ENCODE measurements at places on chromosomes 7 and 10.

DNA sequence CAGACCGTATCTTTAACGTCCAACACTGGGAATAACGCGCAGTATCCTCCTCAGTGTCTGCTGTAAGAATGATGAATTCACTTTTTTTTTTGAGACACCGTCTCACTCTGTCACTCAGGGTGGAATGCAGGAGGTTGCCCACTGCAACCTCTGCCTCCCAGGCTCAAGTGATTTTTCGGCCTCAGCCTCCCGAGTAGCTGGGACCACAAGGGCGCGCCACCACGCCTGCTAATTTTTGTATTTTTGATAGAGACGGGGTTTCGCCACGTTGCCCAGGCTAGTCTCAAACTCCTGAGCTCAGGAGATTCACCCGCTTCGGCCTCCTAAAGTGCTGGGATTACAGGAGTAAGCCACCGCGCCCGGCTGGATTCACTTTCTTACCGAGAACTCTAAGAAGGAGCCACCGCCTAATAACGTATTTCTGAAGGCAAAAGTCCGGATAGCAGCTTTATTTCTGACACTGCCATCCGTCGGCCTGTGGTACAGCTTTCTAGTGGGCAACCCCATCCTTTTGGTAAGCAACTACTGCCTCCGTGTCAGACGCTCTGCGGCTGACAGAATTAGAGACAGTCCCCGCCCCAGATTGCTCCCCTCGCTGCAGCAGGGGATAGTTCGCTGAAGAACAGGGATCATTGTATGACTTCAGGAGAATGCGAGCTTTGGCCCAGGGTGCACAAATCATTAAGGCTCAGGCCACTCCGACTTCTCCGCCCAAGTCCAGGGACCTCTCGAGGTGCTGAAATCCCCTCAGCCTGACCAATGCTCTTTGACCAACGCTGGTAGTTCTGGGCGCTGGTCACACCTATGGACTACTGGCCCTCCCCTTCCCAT is 662 bp downstream of the POLR3A start:
- DNase-seq, result no peak

- no peak for DNase-seq
Measured at GRCh38 chr10:132504501-132505272, 32.9 kb upstream of the INPP5A start.

DNA sequence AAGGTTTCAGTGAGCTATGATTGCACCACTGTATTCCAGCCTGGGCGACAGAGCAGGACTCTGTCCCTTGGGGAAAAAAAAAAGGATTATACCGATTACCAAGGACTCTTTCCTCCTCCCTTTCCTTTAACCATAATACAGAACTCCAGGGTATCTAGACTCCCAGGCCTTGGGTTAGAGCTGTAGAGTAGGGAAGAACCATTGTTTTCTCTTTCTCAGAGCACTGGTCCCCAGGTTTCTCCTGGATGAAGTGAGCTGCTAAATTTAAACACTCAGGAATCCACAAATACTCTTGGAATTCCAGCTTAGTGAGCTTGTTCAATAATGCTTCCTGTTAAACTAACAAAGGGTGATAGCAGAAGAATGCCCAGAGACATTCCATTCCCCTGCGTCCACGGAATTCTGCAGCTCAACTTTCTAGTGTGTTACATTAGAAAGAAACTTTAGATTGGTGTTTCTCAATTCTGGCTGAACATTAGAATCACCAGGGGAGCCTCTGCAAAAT is 14.6 kb upstream of the RPEL1 start:
- DNase-seq, result no peak

- no peak for DNase-seq
Measured at GRCh38 chr7:132193898-132194297, 382.4 kb downstream of the PLXNA4 start.

DNA sequence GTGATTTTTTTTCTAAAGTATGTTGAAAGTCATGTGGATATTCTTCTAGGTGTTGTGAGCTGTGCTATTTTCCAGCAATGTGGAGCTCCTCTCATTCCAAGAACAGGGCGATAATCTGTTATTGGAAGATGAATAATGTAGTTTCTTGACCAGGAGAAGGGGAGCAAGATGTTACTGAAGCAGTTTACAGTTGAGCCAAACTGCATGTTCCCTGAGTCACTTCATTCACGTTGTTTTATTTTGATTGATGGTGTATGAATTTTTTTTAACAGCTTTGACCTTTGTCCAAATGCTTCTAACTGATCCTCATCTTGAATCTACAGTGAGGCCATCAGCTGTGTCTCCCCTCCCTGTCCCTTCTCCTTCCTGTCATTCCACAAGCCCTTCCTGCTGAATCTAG is 277.1 kb upstream of the KLF6 start:
- no peak for DNase-seq

DNA sequence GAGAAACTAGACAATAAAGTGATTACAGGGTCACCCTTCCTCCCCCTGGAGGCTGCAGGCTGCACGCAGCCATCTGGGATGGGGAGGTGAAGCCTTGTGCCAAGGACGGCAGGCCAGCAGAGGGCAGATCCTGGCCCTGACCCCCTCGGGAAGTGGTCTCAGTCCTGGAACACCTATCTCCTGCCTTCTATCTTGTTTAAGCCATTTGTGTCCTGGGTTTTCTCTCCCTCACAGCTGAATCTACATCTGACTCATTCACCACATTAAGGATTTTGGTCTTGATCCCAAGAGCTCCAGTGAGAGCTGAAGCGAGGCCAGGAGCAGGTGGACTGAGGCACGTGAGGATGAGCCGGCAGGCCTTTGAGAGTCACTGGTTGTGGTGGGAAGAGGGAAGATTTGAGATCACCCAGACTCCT is 16.4 kb upstream of the PARP12 start:
- DNase-seq, result no peak

GRCh38 chr7:43735802-43736603 is 6.7 kb upstream of the COA1 start:
- no peak for DNase-seq

DNA sequence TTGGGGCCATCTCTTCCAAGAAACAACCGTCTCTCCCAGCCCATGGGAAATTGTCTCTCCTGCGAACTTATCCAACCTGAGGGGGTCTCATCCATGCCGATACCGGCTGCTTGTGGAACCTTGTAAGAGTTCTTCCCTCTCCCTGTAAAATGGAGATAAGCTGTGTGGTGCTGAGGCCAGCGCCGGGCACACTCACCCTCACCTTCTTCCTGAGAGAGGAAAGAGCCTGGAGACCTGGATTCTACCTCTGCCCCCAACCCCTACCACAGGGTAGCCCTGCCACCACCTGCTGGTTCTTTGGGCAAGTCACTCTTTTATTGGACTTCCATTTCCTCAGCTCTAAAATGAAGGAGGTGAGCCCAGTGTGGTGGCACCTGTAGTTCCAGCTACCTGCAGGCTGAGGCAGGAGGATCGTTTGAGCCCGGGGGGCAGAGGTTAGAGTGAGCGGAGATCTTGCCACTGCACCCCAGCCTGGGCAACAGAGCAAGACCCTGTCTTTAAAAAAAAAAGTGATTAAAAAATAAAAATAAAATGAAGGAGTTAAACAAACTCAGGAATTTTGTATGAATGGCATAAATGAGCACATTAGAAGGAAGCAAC is 38.4 kb upstream of the PSAP start:
- DNase-seq, result no peak

DNA sequence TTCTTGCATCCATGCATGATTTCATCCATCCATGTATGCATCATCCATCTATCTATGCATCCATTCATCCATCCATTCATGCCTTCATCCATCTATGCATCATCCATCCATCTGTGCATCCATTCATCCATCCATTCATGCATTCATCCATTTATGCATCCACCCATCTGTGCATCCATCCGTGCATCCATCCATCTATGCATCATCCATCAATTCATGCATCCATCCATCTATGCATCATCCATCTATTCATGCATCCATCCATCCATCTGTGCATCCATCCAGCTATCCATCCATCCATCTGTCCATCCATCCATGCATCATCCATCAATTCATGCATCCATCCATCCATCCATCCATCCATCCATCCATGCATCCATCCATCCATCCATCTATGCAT is 131.3 kb downstream of the DYNC2I1 start:
- DNase-seq, result no peak

GRCh38 chr7:156174428-156174827 is 362.2 kb upstream of the SHH start:
- no peak for DNase-seq

- no peak for DNase-seq
Measured at GRCh38 chr7:129559564-129559963, 52.0 kb upstream of the NRF1 start.

GRCh38 chr10:78980815-78981214 is 88.0 kb upstream of the ZMIZ1 start:
- DNase-seq, result no peak

DNA sequence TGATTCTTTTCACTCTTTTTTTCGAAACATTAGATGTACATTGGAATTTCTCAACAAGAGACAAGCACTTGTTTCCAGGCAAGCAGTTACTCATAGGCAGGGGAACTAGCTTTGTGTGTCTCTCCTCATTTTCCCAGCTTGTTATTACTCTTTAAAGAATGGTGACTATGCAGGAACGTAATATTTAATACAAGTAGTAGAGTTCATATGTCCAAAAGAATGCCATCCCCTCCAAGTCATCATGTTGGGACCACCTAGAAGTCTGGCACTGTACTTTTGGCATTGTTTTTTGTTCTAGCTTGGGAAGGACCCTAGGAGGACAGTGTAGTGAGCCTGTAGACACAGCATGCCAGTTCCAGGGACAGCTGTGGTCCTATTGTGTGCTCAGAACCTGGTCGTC is 650.7 kb downstream of the INHBA start:
- no peak for DNase-seq

- no peak for DNase-seq
Measured at GRCh38 chr10:6888434-6888833, 308.4 kb upstream of the PRKCQ start.

DNA sequence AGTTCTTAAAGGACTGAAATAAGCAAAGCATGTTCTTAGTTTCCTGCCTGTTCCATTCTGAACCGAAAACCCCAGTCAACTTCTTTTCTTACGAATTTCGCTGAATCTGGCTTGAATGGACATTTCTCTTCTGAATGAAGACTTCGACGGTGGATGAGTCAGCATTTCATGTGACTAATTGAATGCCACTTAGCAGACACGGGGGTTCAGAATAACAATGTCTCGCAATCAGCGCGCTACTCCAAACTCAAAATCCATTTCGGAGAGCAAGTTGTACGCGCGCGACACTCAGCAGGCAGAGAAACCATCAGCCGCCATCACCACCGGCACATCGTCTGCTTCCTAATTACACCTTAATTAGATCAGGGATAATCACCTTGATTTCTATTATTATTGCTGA is 239.0 kb upstream of the KLF6 start:
- no peak for DNase-seq

- DNase-seq, result no peak
Measured at GRCh38 chr10:31272841-31273240, 46.2 kb upstream of the ZEB1 start.

DNA sequence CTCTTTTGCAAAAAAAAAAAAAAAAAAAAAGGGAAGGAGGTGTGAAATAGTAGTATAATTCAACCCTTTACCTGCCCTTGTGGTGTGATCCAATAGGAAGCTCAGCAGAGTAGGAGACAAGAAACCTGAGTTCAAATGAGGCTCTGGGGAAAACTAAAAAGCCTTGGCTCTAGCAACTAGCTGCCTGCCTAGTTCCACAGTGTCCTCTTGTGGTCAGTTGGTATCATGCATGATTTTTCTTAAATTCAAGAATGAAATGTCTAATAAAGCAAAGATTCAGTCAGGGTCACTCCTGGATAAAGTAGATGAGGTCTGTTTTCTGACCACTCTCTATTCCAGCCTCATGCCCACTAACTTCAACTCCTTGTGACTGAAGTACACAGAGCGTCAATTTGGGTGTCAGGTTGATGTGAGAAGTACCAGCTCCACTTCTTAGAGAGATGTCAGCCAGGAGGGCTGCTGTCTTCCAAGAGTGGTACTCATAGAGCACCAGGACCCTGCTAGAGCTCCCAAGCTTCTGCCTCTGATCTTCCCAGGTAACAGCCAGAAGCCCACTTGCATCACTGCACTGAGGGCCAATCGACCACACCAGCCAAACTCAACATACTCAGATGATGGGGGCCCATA is 10.5 kb downstream of the LSM5 start:
- DNase-seq, result no peak

DNA sequence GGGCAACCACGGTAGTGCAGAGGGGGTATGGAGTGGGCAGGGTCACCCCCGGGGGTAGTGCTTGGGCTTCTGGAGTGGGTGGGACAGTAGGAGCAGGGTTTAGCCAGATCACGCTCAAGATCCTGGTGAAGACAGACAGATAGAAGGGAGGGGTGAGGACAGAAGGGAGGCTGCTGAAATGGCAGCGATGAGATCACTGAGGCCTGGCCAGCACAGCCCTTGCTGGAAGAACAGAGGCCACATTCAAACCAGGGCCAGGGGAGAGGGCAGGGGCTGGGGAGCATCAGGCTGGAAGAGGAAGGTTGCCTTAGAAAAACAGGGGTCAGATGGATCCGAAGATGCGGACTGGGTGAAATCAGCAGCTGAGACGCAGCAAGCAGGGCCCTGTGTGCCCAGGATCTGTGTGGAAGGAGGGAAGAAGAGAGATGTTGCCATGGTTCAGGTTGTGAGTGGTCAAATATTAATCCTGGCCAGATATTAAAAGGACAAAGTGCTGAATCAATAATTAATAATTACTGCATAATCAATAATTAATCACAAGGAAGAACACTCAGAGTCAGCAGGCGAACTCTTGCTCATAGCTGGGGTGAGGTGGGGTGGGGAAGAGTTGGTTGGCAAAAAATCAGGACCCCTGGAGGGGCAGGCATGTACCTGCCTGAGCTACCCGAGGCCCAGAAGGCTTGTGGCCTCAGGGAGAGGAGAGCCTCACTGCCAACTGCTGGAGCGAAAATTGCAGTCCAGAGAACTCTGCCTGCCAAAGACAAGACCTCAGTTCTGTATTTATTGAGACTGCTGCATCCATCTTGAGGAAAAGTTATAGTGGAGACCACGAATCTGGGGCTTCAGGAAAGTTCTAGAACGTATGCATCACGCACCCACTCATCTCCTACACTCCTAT is 105.7 kb downstream of the GRB10 start:
- DNase-seq, result no peak

GRCh38 chr10:80165173-80165572 is 32.6 kb downstream of the PLAC9 start:
- DNase-seq, result no peak

DNA sequence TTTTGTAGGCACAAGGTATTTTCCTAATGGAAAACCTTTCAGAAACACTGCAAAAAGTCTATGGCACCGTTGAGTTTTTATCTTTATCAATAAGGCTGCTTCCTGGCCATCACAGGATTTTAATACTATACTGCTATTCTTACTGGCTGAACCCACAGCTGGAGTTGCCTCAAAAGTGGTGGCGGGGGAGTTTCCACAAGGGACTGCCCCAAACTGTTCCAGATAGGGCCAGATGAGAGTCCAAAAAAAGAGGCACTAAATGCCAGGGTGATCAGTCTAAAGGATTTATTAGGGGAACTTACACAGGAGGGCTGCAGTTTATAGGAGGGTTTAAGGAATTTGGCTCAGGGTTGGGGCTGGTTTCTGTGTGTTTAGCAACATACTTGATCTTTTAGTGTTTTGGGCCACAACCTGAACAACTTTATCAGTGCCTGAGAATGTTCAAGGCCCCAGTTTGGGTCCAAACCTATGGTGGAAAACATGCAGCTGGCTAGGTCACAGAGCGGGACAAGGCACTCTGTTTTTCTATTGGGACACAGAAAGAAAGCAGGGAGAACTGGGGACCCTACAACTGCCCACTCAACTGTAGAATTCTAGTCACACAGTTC is 41.4 kb downstream of the STAM start:
- no peak for DNase-seq

GRCh38 chr10:35581655-35582054 is 23.5 kb upstream of the GJD4 start:
- no peak for DNase-seq

- DNase-seq, result no peak
Measured at GRCh38 chr7:36760856-36761762, 36.8 kb upstream of the AOAH start.

Measured in left hindlimb (tissue), 1 donor.